Cortex of kidney (tissue), 1 donor: ENCODE measurements at places on chromosomes 2 and 18.

- no peak for DNase-seq
Measured at GRCh38 chr2:205024822-205025518, 479.7 kb downstream of the PARD3B start.

GRCh38 chr2:165009466-165009865 lies 54.1 kb upstream of the SLC38A11 start:
- no peak for DNase-seq

GRCh38 chr2:109164739-109165221 lies 35.8 kb downstream of the SH3RF3 start:
- DNase-seq, result no peak

DNA sequence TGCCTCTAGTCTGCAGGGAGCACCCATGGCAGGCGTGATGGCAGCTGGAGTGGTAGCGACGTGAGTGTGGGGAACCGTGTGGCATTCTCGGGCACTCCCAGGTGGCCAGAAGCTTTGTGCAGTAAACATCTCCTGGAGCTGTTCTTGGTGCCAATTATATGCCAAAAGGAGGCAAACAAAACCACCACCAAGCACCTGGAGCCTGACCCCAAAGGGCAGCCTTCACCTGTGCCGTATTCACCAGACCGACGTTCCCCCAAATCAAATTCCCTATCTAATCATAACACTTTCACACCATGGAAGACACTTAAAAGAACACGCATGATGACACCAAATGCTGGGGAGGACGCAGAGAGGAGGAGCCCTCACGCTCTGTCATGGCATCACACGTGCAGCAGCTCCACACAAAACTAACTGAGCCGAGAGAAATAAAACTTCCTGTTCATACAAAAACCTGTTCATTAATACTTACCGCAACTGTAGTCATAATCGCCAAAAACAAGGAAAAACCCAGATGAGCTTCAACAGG lies 123.6 kb downstream of the EIPR1 start:
- no peak for DNase-seq

GRCh38 chr18:37567061-37567993 lies 1.7 kb upstream of the CELF4 start:
- DNase-seq, result no peak

DNA sequence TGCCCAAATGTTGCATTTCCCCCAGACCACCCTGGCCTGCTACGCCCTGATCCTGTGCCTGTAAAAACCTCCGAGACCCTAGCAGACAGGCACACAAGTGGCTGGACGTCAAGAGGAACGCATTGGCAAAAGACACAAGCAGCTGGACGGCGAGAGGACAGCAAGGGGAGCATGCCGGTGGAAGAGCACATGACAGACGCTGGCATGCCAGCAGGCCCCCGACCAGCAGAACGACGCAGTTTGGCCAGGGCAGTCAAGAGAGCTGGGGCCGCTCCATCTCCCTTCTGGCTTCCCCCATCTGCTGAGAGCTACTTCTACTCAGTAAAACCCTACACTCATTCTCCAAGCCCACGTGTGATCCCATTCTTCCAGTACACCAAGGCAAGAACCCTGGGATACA lies 42.1 kb downstream of the SAP130 start:
- no peak for DNase-seq

DNA sequence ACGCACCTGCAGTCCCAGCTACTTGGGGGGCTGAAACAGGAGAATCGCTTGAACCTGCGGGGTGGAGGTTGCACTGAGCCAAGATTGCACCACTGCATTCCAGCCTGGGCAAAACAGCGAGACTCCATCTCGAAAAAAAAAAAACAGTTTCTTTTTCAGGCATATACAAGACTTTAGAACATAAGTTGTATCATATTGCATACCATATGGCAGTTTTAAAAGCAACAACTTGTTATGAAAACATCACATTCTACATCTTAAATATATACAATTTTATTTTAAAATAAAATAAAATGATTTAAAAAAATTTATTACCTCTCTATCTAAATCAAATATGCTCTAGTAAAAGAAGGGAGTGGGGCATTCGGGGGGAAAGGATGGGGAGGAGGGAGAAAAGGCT lies 39.4 kb upstream of the SP5 start:
- DNase-seq, result no peak

- DNase-seq, result no peak
Measured at GRCh38 chr2:235981631-235982030, 186.6 kb downstream of the GBX2 start.

DNA sequence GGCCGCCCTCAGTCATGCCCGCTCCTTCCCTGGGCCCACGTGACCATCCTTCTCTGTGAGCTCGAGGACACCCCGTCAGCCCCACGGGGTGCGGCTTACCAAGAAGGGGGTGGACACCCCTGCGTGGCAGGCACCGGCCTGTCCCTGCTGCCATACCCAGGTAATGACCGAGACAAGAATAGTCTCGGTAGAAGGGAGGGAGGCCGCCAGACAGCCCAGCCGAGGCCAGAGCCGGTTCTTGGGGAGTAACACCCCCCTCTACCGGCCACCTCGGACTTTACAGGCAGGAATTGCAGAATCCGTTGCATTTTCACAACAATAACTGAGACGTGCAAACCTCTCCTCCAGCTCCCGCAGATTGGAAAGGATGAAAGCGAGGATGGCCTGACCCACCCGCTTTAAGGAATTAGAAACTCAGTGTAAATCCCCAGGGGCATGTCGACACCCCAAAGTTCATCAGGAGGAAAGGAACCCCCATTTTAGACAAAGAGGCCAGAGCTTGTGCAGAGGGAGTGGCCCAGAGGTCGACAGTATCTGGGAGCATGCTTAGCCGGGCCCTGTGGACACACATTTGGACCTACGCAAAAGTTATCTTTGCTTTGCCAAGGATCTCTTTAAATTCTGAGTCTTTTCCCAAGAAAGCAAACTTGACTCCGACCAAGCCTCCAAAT lies 60.1 kb upstream of the GLI2 start:
- DNase-seq, result no peak

DNA sequence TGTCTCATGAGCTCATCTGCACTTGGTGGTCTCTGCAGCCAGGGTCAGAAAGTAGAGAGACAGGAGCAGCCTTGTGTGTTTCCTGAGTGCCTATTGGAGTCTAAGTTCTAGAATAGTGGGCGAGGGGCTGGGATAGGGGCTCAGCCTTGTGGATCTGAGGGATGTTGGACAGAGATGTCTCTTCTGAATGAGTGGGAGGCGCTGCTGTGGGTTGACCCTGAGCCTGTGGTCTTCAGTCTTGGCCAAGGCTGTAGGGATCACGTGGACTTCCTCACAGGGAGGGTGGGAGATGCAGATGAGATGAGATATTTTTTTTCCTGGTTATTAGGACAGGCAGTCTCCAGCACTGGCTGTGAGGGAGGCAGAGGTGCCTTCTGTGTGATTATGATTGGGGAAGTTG lies 61.8 kb downstream of the RNF144A start:
- DNase-seq, result no peak

DNA sequence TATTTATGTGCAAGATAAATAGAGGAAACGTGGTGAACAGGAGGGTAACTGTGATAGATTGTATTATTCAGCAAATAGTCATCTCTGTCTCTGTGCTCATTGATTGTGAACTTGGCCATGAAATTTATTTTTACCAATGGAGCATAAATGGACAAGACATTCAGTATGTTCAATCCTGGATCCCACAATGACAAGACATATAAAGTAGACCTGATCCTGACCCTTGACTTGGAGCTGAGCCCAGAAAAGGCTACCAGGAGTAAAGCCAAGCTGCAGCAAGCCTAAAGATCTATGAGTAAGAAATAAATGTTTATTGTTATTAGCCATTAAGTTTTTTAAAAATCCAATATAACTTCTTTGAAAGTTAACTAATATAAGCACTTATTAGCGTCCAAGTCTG lies 531.2 kb downstream of the PIK3C3 start:
- no peak for DNase-seq

GRCh38 chr18:36047521-36047920 lies 19.8 kb downstream of the RPRD1A start:
- DNase-seq, result no peak

DNA sequence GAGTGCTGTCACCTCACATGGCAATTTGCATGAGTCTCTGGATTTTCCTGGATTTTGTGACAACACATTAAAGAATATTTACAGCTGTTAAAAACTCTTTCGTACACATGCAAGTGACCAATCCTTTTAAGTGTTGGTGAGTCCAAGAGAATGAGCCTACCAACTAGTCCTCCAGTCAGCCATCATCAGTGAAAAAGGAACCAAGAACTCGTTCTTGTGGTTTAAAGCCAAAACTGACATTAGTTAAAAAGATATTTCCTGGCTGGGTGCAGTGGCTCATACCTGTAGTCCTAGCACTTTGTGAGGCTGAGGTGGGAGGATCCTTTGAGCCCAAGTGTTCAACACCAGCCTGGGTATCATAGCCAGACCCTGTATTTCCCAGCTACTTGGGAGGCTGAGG lies 215.4 kb upstream of the ITGA4 start:
- DNase-seq, result no peak

- no peak for DNase-seq
Measured at GRCh38 chr2:232666051-232666805, 30.9 kb upstream of the GIGYF2 start.

DNA sequence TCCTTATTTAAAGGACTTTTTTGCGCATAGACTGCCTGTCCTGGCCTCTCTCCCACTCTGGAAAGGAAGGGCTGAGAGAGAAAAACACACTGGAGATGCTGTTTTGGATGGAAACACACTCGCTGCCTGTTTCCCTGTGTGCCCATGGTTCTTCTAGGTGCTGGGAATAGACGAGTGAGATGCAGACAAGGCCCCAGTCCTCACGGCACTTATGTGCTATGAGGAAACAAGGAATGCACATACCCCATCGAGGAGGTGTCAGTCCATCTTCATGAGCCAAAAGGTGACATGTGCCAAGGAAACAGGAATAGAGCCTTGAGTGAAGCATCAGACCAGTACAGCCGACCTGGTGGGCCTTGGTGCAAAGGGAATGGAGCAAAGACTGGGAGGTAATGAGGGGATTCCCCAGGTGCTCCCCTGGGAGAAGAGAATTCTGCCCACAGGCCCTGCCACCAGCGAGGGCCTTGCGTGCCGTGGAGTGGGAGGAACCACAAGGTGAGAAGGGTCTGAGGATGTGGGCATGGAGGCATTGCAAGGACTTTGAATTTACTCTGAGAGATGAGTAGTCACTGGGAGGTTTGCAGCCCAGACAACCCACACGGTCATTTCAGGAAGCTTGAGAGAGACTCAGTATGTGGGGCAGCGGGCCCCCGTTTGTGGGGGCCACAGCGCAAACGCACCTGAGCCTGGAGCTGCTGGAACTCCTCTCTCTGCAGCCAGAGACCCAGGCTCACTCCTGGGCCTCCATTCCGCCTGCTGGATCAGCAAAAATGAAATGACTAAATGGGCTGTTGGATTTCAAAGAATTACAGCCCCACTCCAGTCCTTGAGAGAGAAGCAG lies 197.5 kb upstream of the COPS8 start:
- DNase-seq, result no peak

DNA sequence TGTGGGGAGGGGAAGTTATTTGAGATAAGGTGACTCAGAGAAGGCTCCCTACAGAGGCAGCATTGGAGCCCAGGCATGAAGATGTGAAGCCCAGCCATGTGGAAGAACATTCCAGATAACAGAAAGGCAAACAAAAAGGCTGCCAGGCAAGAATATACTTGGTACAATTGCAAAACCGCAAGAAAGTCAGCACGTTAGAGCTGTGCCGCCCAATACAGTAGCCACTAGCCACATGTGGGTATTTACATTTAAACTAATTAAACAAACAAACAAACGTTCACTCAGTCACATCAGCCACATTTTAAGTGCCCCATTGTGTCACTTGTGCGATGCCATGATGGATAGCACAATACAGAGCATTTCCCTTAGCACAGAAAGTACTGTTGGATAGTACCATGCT lies 179.6 kb downstream of the SATB2 start:
- no peak for DNase-seq

- no peak for DNase-seq
Measured at GRCh38 chr2:140307532-140307931, 1527.3 kb upstream of the NXPH2 start.

DNA sequence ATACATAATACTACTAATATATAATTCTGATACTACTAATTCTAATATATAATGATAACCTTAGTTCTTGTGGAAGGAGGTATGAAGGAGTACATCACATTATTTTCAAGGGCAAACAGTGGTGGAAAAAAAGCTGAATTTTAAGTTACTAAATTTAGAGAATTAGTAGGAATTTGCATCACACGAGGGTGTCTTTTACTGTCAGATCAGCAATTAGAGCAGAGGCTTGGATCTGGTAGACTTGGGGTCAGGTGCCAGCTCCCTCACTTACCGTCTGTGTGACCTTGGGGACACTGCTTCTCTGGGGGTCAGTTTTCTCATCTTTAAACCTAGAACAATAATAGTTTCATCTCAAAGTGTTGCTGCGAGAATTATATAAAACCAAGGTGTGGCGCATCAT lies 114.1 kb upstream of the NEDD4L start:
- DNase-seq, result no peak

DNA sequence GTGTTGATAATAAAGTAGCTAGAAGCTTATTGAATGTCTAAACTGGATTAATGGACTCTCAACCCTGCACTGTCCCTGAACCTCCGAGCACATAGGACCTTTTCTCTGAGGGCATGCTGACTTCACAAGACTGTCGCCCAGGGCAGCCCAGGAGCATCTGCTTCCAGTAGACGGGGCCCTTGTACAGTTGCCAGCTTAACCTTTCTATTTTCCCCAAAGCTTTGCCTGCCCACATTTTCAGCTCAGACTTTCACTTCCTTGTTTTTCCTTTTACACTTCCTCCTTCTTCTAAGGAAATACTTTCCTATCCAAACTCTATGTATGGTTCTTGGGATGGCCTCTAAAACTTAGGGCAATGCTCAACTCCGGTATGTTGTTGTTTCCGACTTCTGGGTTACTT lies 1.3 kb downstream of the VWA3B start:
- DNase-seq, result no peak

DNA sequence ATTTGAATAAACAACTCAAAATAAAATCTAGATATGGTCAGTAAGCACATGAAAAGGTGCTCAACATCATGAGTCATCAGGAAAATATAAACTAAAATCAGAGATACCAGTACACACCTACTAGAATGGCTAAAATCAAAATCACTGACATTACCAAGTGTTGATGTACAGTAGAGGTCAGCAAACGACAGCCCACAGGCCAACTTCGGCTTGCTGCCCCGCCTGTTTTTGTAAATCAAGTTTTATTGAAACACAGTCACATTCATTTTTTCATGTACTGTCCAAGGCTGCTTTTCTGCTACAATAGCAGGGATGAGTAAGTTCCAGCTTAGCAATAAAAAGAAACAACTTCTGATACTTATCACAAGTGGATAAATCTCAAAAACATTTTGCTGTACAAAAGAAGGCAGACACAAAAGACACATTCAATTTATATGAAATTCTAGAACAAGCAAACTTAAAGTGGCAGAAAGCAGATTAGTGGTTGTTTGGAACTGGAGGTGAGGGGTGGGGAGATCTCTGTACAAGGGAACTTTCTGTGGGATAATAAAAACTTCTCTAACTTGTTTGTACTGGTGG lies 32.1 kb downstream of the TRAK2 start:
- no peak for DNase-seq

DNA sequence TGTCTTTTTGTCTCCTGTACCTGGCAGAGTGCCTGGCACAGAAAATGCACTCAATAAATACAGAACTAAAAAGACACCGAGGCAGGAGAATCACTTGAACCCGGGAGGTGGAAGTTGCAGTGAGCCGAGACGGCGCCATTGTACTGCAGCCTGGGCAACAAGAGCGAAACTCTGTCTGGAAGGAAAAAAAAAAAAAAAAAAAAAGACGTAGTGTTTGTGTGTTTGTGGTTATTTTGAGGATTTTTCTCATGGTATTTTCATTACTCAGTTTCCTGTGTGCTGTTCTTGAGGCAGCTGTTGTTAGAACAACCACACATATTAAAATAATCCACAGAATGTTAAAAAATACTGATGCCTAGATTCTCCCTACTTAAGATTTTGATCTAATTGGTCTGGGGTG lies 519.2 kb upstream of the SPHKAP start:
- no peak for DNase-seq

- no peak for DNase-seq
Measured at GRCh38 chr2:172000696-172001361, 1.1 kb downstream of the METAP1D start.
